ENCODE measurements at places on chromosomes 16 and 17.
A peak's percentile ranks its signal among the peaks of the same experiment; 100 is the strongest.

- no peak for DNase-seq
These were observed 32.7 kb downstream of the AP1G1 start for GRCh38 chr16:71775949-71776348.

- no peak for DNase-seq
These were observed 177.5 kb downstream of the VPS53 start for GRCh38 chr17:537133-537532.

DNA sequence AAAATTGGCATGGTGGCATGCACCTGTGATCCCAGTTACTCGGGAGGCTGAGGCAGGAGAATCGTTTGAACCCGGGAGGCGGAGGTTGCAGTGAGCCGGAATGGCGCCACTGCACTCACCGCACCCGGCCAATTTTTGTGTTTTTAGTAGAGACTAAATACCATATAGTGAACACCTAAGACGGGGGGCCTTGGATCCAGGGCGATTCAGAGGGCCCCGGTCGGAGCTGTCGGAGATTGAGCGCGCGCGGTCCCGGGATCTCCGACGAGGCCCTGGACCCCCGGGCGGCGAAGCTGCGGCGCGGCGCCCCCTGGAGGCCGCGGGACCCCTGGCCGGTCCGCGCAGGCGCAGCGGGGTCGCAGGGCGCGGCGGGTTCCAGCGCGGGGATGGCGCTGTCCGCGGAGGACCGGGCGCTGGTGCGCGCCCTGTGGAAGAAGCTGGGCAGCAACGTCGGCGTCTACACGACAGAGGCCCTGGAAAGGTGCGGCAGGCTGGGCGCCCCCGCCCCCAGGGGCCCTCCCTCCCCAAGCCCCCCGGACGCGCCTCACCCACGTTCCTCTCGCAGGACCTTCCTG is at the start of gene HBQ1:
Gene HBQ1, plus strand, starts transcription at position 359 of the 575 bp plus-strand sequence. Its CDS starts 28 bp downstream, at position 387.
- DNase-seq = peak; percentile 89

- DNase-seq = peak; percentile 11
These were observed 21.9 kb downstream of the AIPL1 start for GRCh38 chr17:6413065-6413464.

- DNase-seq = no peak
These were observed 364.1 kb downstream of the FOXL1 start for GRCh38 chr16:86942151-86943051.

- DNase-seq = peak; percentile 10
These were observed 5.8 kb upstream of the ALDH3A1 start for GRCh38 chr17:19753661-19754463.

GRCh38 chr17:40351359-40352236 is 12.9 kb downstream of the GJD3 start:
- DNase-seq = no peak

- DNase-seq = no peak
These were observed 27.9 kb downstream of the HOXB1 start for GRCh38 chr17:48502901-48503300.

DNA sequence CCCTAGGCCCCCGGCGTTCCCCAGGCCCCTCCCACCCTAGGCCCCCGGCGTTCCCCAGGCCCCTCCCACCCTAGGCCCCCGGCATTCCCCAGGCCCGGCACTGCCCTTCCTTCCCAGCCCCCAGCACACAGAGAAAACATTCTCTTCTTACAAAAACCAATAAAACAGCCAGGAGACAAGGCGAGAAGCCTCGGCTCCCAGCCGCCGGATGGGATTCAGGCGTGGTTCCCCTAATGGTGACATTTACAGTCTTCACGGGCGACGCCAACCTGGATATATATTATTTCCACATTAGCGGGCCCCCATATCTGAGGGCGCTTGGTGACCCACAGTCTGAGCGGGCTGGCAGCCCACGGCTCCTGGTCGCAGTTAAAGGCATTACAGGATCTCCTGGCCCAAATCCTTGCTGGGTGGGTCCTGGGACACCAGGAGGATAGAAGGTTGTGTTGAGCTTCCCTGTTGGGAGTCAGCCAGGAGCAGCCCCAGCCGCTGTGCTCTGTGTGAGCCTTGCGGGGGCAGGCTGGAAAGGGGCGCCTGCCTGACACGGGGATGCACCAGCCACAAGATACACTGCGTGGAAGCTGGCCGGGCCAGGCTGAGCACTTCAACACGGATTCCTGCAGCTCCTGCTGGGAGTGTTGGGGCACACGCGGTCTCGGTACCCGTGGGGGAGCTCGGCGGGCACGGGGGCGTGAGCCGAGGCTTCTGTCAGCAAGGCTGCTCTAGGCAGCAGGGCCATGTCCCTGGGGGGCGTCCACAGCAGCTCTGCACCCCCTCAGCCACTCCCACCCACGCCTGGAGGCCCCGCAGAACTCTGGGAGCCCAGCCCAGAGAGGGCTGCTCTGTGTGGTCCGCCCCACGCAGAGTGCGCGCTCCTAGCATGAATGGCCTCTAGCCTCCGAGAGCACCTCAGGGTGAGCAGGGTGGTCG is 83.7 kb downstream of the LMF1 start:
- DNase-seq = no peak

DNA sequence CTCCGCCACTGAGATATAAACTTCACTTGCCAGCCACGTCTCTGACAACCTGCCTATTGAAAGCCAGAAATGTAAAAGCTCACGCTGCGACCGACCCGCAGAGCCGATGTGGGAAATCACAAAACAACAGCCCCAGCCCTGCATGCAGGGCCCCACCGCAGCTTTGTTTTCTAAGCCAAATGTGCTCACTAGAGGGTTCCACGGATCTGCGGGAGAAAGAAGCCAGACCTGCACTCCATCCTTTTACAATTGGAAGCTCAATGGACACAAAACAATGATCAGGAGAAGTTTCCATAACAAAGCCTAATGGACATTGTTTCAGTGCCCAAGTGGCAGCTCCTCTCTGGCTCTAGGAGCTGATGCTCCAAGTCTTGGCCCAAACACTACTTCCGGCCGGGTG is 33.1 kb downstream of the WIPI1 start:
- DNase-seq = no peak

GRCh38 chr17:82371333-82372248 is at the start of gene UTS2R:
Gene UTS2R, plus strand, starts transcription at chr17:82371765. Its CDS starts 2,560 bp downstream, at chr17:82374325.
- no peak for DNase-seq

GRCh38 chr17:31339906-31340661 is 18.7 kb upstream of the EVI2A start:
- DNase-seq = no peak

- DNase-seq = no peak
These were observed 31.4 kb downstream of the GPRC5B start for GRCh38 chr16:19853132-19853741.

Data from NCI-H1930 (cell line).